ENCODE measurements at places on chromosomes 5 and 9.
A peak's percentile ranks its signal among the peaks of the same experiment; 100 is the strongest.

GRCh38 chr5:14582797-14583137 lies 1.2 kb downstream of the OTULINL start:
- DNase-seq = no peak

GRCh38 chr5:72501488-72501887 lies 5.7 kb downstream of the ZNF366 start:
- DNase-seq = no peak

- no peak for DNase-seq
Observed at GRCh38 chr9:127248241-127248640, 16.3 kb upstream of the GARNL3 start.

DNA sequence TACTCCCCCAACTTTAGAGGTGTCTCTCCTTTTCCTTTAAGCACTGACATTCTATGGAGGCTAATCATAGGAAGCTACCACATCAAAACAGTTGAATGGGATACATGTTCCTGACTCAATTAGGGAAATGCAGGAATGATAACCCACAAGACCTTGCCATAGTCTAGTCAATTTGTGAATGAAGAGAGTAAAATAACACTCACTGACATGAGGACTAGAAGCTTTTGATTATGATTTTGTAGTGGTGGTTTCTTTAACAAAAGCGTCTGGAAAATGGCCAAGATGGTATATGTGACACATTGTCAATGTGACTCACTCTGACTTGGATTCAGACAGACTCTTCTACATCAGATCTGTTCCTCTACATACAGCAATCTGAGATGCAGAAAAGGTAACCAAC lies 13.7 kb upstream of the PRELID2 start:
- DNase-seq = no peak

- no peak for DNase-seq
Observed at GRCh38 chr5:135310328-135310989, 88.6 kb downstream of the MACROH2A1 start.

GRCh38 chr5:31682025-31682424 lies 43.1 kb downstream of the PDZD2 start:
- DNase-seq = no peak

DNA sequence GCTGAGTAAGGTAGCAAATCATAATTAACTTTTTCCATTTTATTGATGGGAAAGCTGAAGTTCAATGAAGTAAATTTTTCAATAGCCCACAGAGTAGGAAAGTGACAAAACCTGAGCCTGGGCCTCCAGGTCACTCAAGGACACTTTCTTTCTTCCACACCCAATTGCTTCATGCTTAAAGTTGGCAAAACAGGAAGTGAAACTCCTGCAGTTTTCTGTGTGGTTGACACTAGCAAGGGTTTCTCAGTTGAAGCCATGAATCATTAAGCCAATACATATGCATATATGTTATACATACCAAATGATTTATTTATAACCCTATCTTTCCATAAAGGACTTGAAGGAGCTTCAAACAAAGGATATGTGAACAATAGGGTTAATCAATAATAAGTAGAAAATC lies 13.9 kb downstream of the TLR4 start:
- DNase-seq = no peak

DNA sequence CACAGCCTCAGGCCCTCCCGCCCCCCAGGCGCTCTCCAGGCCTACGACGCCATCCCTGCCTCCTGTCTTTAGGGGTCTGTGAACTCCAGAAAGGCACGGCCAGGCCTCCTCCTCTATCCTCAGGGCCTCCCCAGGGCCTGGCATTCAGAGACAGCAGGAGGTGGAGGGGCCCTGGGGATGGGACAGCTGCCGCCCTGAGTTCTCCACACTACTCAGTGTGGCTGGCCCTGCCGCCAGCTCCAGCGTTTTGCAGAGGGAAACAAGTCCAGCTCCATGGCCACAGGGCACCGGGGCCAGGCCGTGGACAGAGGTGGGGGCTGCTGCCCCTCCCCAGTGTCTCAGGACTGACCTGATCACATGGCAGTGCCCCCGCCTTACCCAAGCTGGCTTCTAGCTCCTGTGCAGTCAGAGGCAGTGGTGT lies 16.4 kb downstream of the SH3GLB2 start:
- DNase-seq = no peak

DNA sequence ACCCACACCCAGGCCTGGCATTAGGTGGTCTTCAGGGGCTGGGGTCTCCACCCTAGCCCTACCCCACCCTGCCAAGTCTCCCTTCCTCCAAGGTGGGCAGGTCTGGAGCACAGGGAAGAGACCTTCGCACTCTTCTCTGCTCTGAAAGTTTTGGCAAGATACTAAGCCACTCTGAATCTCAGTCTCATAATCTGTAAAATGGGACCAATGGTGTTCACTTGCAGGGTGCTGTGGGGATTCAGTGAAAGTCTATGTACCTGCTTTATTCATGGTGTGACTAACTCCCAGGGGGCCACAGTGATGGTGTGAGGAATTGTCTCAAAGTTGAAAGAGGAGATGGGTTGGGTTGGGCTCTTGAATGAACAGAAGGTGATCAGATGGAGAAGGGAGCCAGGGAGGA lies 25.0 kb downstream of the LHX2 start:
- DNase-seq = no peak

DNA sequence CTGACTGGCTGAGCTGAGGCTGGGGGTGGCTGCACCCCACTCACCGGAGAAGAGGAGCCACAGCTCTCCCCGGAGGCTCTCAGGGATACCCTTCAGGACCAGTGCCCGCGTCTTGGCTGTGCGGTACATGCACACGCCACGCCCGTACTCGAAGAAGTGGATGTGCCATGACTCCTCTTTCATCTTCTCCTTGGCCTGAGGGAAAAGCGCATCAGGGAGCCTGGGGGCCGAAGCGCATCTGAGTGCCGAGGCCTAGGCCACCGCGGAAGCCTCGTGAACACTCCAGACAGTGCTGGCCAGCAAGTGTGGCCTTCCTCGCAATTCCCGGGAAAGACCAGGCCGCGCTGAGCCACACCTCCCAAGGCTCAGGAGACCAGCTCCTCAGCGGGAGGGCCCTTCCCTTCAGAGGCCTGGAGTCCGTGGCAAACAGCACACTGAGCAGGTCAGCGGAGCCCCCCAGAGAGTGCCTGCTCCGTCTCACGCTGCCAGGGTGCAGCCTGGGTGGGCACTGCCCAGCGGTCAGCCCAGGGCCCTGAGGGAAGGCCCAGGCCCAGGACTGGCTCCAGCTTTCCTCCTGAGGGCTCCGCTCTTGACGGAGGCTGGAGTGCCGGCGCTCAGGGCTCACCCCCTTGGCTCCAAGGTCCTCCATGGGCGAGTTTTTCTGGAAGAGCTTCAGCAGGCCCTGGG lies 20.5 kb upstream of the MRNIP start:
- DNase-seq = no peak

DNA sequence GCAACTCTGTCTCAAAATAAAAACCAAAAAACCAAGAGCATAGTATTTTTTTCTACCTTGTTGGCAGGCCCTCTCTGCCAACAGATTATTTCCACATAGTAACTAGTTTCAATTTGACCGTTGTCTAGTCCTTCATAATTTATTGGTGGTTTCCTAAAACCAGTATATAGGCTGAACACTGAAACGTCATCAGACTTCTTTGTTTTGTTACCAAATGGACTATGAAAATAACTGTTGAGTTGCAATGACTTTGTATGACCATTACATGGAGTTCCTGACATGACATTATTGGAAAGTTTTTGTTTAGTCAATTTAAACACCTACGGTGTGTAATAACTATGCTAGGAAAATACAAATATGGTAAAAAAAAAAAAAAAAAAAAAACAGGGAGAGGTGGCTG lies 1.7 kb downstream of the AGGF1 start:
- no peak for DNase-seq

GRCh38 chr5:62578540-62578939 lies at the start of gene LRRC70:
Gene LRRC70 (plus strand): TSS chr5:62578819. CDS start chr5:62579439, 620 bp downstream.
- DNase-seq = no peak

DNA sequence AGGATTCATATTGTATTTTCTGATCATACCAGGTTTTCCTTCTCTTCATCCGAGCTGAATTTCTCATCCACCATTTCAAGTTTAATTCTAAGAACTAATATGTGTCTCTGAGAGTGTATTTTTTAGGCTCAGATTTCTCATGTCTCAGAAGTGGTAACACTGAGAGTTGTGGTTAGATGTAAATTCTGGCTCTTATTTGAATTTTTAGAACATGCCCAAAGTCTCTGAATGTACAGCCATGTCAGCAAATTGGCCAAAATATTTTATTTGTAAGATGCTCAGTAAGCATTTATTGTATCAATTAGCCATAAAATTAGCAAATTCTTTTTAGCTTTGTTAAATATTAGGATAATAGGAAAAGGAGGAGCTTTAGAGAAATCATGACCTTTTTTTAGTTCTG lies 16.6 kb downstream of the SV2C start:
- DNase-seq = no peak

- DNase-seq = peak; percentile 90
Observed at GRCh38 chr5:88671505-88672499, 211.2 kb downstream of the MEF2C start.

DNA sequence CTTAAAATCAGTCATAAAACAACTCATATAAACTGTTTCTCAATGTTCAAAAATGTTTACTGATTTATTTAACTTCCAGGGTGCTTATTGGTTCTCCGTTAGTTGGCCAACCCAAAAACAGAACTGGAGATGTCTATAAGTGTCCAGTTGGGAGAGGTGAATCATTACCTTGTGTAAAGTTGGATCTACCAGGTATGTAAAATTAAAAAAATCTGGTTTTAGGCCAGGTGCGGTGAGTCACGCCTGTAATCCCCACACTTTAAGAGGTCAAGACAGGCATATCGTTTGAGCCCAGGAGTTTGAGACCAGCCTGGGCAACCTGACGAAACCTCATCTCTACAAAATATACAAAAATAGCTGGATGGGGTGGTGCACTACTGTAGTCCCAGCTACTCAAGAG lies 73.7 kb downstream of the ITGA1 start:
- DNase-seq = no peak

GRCh38 chr5:130198927-130199326 lies 294.7 kb downstream of the CHSY3 start:
- peak; percentile 74 for DNase-seq

GRCh38 chr5:154971501-154971900 lies 30.6 kb downstream of the MRPL22 start:
- DNase-seq = no peak

DNA sequence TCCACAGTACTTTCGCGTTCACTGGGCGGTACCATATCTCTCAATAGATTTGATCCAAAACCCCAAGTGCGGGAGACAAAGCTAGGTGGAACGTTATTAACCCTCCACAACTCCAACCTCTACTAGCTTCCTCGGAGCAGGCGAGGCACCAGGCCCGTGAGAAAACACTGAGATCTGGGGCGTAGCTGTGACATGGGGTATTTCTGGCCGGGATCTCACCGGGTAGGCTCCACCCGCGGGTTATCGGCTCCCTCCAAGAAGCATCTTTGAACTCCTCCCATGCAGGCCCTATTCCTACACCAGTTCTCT lies 350 bp upstream of the SLC25A46 start:
- DNase-seq = no peak

GRCh38 chr9:13026956-13027355 lies 252.1 kb downstream of the LURAP1L start:
- no peak for DNase-seq

DNA sequence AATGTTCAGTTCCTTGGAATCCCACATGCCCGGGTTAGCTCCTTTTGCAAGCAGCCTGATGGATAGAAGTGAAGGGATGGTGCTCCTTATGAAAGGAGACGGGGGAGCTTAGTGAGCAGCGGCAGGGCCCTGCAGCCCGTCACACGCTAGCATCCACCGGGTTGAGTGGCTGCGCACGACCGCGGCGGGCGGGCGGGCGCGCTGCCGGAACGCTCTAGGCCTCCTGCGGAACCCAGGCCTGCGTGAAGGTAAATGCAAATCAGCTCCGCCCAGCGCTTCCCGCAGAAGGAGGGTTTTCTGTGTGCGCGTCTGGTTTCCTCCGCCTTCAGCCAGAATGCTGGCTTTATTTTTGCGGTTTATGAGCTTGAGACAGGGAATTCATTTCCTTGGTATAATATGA lies 19.8 kb downstream of the IL12B start:
- peak; percentile 81 for DNase-seq

- DNase-seq = no peak
Observed at GRCh38 chr5:88681211-88681803, 201.7 kb downstream of the MEF2C start.

GRCh38 chr9:72362680-72363139 lies 2.3 kb downstream of the ZFAND5 start:
- DNase-seq = peak; percentile 57

GRCh38 chr9:128684065-128684324 lies 5.0 kb upstream of the SET start:
- no peak for DNase-seq

GRCh38 chr5:142749321-142749720 lies 20.9 kb upstream of the ARHGAP26 start:
- no peak for DNase-seq

DNA sequence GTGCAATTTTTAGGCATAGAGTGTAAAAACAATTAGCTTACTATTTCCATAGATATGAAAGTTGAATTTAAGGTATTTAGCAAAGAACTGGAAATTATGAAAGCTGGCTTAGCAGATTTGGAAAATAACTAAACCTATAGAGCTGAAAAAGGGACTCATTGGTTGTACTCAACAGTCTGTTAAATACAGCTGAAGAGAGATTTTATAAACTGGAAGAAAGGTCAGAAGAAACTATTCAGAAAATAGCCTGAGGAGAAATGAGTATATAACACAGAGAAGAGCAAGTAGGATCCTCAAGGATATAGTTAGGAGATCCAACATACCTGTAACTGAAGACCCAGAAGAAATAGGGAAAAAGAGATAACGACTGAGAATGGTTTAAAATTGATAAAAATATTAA lies 97.6 kb upstream of the SLIT3 start:
- DNase-seq = no peak

DNA sequence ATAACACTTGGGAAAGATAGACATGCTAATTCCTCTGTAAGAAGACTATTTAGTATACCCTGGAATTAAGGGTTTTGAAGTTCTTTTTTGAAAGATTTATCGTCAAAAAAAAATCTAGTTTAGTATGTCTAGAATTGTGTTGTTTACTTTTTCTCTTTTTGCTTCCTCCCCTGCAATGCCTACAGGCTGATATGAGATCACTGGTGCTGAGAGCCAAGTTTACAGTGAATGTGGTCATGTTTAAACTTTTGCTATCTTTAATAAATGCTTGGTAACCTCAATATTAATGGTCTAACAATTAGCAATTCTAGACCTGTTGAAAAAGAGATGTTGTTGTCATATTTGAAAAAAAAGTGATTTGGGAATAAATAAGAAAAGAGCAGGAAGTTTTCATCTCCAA lies 86.1 kb downstream of the CWC27 start:
- DNase-seq = no peak

- no peak for DNase-seq
Observed at GRCh38 chr5:146781157-146781556, 97.4 kb downstream of the PPP2R2B start.

- DNase-seq = no peak
Observed at GRCh38 chr5:88419931-88420330, 151.3 kb upstream of the TMEM161B start.

DNA sequence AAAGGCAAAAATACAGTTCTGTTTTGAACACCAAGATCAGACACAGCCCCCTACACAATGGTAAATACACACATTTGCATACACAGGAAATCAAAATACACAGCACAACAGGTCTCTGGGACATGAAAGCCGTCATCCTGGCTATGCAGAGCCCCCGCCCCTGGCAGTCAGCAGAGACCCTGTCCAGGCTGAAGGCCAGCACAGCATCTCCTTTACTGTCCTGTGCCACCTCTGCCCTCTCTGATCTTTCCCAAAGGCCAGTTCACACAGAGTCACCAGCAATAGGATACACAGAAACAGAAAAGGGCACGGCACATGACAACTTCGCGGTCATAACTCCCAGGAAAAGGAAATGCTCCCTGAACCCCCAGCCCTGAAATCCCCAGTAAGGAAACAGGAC lies 34.2 kb upstream of the SMU1 start:
- DNase-seq = peak; percentile 35

Data from endodermal cell (in vitro differentiated cells).